CMK (cell line): ENCODE measurements at places on chromosomes 12 and 14.

DNA sequence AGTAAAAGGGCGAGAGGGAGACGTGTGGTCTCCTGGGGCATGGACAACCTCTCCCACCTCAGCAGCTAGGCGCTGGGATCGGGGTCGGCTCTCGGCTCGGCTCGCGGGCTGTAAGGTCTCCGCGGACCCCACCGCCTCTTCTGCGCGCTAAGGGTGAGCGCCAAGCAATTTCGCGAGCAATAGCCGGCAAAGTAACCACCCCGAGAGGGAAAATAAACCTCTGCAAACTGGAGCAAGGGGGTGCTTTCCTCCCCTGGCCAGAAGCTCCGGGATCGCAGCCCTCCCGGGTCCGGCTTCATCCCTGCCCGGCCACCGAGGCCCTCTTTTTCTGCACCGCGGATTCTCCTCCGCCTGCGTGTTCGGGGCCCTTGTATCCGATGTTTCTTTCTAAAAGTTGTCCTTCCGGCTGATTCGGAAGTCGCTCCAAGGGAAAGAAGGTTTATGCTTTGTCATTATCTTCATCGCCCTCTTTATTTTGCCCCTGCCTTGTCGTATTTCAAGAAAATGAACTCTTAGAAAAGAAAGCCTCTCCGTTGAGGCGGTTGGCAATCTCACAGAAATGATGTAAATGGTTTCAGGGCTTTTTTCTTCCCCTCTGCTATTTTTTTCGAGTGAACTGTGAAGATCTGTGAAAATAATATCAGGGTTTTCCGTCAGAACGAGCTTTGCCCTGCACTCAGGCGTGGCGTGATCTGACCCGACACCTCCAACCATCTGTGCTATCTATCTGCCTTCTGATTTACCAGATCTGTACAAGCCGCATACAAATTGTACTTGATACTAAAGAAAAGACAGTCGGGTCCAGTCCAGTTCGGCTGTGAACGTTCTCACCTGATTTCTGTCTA is 1.7 kb upstream of the SIX6 start:
- no peak for DNase-seq

GRCh38 chr14:65211341-65211987 is 109.1 kb upstream of the MAX start:
- DNase-seq = no peak

- DNase-seq = no peak
Measured at GRCh38 chr12:89454080-89454848, 70.3 kb downstream of the GALNT4 start.

DNA sequence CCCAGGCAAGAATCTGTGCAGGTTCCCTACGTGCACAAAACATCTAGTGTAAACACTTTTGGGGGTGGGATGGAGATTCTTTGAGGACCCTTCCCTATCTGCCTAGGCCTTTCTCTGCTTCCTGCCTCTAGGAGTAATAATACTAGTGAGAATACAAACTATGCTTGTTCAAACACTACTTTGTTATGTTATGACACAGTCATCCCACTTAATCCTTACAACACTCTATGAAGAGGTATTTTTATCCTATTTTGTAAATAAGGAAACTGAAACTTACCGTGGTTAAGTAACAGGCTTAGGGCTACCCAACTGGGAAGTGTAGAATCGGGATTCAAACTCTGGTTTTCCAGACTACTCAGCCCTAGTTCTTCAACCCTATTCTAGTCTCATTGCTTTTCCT is 96.5 kb downstream of the KCNA5 start:
- no peak for DNase-seq

DNA sequence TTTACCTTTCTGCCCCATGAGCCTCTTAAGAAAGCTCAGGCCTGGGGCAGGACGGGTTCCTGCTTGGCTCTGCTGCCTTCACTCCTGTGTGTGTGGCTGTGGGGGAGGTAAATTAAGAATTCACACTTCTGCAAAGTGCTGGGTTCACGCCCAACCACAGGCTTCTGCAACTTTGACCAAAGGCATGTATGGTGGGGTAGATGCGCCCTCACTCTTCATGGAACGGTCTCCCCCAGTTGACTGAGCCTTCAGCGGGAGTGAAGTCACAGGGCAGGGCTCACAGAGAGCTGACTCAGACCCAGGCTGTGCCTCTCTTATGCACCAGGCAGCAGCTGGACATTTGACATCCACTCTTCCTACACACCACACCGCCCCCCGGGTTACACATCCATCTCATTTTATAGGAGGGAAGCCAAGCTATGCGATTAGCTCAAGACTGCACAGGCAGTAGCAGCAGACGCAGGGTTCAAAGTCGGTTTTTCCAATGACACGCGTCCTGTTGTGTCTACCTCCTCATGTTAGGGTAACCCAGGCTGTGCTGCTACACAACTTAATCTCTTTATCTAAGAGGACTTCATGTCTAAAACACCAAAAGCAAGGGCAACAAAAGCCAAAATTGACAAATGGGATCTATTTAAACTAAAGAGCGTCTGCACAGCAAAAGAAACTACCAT is 15.4 kb upstream of the BCL11B start:
- DNase-seq = no peak

GRCh38 chr12:121144416-121144914 is 11.8 kb downstream of the P2RX7 start:
- no peak for DNase-seq

DNA sequence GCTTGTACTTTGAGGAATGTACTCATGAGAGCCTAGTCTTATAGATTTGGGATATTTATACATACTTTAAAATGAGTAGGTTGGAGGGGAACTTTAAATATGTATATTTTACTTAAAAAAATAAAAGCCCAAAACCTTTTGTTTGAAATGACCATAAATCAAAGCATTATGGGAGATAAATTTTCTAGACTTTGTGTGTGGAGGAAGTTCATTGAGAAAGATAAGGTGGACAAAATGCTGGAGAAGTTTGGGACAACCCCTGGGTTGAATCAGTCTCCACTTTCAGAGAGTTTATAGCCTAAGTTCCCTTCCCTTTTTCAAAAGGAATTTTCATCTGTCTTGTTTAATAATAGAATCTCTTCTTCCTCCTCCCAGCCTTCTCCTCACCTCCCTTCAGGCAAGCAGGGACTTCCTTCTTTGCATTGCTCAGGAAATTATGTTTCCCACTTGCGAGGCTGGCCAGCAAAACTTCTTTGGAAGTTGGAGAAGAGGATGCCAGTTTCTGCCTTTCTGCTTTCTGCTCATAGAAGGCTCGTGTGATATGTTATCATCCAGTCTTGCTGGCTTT is 54.2 kb downstream of the CHST11 start:
- no peak for DNase-seq

DNA sequence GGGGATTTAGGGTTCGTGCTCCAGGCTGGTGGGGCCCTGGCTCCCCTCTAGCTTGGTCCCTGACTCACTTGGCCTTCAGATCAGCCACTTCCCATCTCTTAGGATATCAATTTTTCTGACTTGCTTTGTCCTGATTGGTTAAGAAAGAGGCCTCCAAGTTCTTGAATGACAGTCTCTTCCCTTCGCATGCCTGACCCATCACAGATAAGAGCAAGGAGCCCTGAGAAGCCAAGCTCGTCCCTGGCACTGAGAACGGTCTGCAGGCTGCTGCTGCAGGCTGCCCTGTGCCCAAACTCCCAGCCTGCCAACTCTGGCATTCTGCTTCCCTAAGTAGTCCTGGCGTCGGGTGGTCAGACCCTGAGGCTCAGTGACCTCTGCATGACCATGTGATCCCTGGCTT is 794 bp upstream of the LRTM2 start:
- no peak for DNase-seq

- DNase-seq = no peak
Measured at GRCh38 chr12:82458101-82458500, 99.8 kb downstream of the METTL25 start.

GRCh38 chr14:76884853-76885276 is 58.7 kb downstream of the LRRC74A start:
- no peak for DNase-seq
